ENCODE measurements at places on chromosomes 6 and 20.

DNA sequence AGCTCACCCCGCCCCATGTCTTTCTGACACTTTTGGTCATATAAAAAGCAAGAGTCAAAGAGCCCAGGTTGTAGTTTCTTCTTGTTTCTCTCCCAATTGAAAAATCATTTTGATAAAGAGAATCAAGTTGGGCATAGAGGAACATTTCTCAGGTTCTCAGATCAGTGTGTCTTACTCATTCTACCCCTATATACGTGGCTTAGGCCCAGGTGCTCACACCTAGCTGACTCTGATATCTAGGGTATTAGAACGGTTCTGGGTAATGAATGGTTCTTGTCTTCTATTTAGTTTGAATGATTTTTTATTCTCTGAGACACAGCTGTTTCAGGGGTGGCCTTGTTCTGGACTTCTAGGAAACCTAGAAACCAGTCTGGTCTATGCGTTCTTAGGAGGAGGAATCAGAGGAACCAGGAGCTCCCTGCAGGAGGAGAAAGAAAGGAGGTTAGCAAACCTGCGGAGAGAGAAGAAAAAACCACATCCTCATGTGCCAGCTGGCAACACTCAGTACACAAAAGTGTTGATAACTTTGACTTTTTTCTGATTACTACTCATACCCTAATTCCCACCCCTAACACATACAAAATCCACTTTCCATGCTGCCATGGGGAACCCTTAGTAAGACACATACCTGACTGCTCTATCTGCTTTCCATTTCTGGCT is 178.0 kb downstream of the CLIC5 start:
- no peak for DNase-seq

DNA sequence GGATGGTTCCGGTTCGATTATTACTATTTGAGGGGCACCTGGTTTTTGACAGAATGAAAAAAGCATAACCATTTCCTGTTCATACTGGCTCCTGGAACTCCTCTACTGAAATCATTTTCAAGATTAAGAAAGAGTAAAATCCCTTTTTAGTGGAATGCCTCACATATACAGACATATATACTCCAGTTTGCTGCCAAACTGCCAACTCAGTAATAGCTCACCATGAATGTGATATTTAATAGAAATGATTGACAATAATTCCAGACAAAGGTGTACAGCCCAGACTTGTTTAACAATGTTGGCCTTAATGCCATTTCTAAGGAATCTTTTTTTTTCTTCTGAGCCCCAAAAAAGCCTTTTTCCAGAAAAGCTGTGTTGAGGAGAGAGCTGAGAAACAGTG is 93.1 kb downstream of the JAG1 start:
- no peak for DNase-seq

- DNase-seq = no peak
Observed at GRCh38 chr6:68159433-68159832, 475.6 kb upstream of the ADGRB3 start.

- no peak for DNase-seq
Observed at GRCh38 chr20:56621730-56622129, 7.4 kb upstream of the TFAP2C start.

Data from HL-60 (cell line).